ENCODE measurements at places on chromosomes 4 and X. TPM values are rescaled to one million over a fixed set of nuclear protein-coding genes. Genes with fewer than 3 reads are reported as not detected.
A peak's percentile ranks its signal among the peaks of the same experiment; 100 is the strongest.

DNA sequence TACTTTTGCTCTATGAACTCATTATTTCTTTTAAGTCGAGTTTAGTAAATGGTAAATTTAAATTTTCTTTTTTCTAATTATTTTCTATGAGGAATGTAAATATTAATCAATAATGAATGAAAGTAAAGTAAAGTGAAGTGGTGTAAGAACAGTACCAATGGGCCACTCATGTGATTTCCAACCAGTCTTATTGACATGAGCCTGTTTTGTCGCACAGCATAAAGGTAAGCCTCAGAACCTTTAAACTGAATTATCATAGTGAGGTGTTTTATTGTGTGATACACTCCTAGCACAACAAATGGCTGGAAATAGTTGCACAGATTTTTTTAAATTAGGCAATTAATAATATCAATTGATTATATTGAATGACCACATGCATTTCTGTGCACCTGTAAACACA is 1.1 kb downstream of the ADH1C start:
- H3K36me3 ChIP-seq, result no peaks in the 10 kb centered on the region
- H3K27me3 ChIP-seq, result no peaks in the 10 kb centered on the region
- no peak overlapping the region for H3K27ac ChIP-seq
- no peak for DNase-seq
- peaks cover 1% of the 10 kb centered on the region for H3K4me1 ChIP-seq

- no peaks in the 10 kb centered on the region for H3K36me3 ChIP-seq
- no peaks in the 10 kb centered on the region for H3K4me1 ChIP-seq
- no peak overlapping the region for H3K4me3 ChIP-seq
Observed at GRCh38 chr4:80811406-80811805, 219.1 kb upstream of the BMP3 start.

- peaks cover 3% of the 10 kb centered on the region for H3K27me3 ChIP-seq
- no peak overlapping the region for H3K4me3 ChIP-seq
- DNase-seq, result no peak
- peaks cover 17% of the 10 kb centered on the region for H3K4me1 ChIP-seq
- no peak overlapping the region for H3K27ac ChIP-seq
Observed at GRCh38 chr4:40572692-40573310, 56.9 kb downstream of the RBM47 start.

DNA sequence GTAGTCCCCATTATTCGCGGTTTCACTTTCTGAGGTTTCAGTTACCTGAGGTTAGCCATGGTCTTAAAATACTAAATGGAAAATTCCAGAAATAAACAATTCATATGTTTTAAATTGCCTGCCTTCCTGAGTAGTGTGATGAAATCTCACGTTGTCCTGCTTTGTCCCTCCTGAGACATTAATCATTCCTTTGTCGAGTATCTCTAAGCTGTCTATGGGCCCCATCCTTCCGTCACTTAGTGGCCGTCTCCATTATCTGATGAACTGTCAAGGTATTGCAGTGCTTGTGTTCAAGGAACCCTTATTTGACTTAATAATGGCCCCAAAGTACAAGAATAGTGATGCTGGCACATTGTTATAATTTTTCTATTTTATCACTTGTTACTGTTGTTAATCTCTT is 94.8 kb downstream of the ADGRL3 start:
- H3K36me3 ChIP-seq, result no peaks in the 10 kb centered on the region
- H3K27me3 ChIP-seq, result no peaks in the 10 kb centered on the region
- no peak overlapping the region for H3K27ac ChIP-seq
- no peaks in the 10 kb centered on the region for H3K4me1 ChIP-seq
- H3K4me3 ChIP-seq, result no peak overlapping the region
- DNase-seq, result no peak

- no peak overlapping the region for H3K27ac ChIP-seq
- no peaks in the 10 kb centered on the region for H3K27me3 ChIP-seq
- H3K4me1 ChIP-seq, result no peaks in the 10 kb centered on the region
- H3K4me3 ChIP-seq, result no peak overlapping the region
- H3K36me3 ChIP-seq, result no peaks in the 10 kb centered on the region
Observed at GRCh38 chr4:94814237-94814636, 56.5 kb downstream of the BMPR1B start.

GRCh38 chr4:72016011-72016410 is 15.8 kb upstream of the NPFFR2 start:
- no peak overlapping the region for H3K4me3 ChIP-seq
- no peaks in the 10 kb centered on the region for H3K27me3 ChIP-seq
- no peak for DNase-seq
- no peak overlapping the region for H3K27ac ChIP-seq
- H3K4me1 ChIP-seq, result no peaks in the 10 kb centered on the region

DNA sequence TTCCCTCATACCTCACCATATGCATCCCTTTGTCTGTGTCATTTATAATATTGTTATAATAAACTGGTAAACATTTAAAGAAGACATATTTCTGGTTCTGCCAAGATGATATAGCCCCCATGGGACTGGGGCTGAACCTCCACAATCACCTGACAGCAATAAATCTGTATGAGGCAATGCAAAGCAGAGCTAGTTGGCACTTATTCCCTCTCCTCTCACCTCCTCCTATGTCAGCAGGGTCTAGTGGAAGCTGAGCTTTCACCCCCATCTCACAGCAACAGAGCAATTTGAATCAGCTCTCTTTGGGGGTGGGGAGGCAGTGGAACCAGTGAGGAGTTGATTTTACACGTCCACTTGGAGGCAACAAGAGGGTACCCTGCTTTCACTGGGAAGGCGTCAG is 206.9 kb downstream of the AR start:
- DNase-seq, result no peak
- no peaks in the 10 kb centered on the region for H3K4me1 ChIP-seq
- H3K36me3 ChIP-seq, result no peaks in the 10 kb centered on the region
- H3K4me3 ChIP-seq, result no peak overlapping the region
- no peaks in the 10 kb centered on the region for H3K27me3 ChIP-seq

DNA sequence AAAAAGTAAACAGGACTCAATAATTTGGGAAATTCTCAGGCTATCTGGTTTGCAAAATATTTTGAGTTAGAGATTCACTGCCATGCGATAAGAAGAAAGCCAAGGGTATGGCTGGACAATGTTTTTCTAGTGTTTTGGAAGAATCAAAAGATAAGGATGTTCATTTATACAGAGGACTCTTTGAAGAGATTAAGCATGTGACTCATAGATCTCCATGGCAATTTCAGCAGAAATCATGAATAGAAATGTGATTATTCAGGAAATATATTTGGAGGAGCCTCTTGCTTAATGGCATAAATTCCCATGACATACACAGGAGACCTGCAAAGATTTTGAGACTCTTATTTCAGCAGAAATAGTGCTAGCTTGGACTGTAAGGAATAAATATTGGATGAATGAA is 16.7 kb upstream of the FRAS1 start:
- peaks cover 13% of the 10 kb centered on the region for H3K27me3 ChIP-seq
- no peaks in the 10 kb centered on the region for H3K4me1 ChIP-seq
- no peaks in the 10 kb centered on the region for H3K36me3 ChIP-seq

GRCh38 chrX:156004256-156004655 is 6.8 kb downstream of the IL9R start:
- H3K27me3 ChIP-seq, result no peaks in the 10 kb centered on the region
- H3K36me3 ChIP-seq, result peaks cover 32% of the 10 kb centered on the region
- no peak overlapping the region for H3K27ac ChIP-seq
- H3K4me3 ChIP-seq, result no peak overlapping the region
- H3K4me1 ChIP-seq, result peaks cover 56% of the 10 kb centered on the region

DNA sequence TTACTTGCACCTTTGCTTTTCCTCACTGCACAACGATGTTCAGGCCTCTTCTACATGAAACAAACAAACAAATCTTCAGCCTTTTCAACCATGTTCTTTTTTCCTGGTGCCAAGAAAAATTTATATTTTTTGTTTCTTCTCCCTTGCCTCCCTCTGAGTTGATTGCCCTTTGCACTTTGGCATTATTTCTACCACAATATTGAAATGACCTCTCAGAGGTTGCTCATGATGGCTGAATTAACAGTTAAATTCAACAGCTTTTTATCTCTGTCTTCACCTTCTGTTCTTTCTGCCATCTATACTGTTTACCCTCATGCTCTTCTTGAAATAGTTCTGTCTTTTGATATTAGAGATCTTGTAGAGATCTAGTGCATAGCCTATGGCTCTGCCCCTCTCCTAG is 308.9 kb downstream of the ARHGAP24 start:
- H3K36me3 ChIP-seq, result no peaks in the 10 kb centered on the region
- H3K4me1 ChIP-seq, result no peaks in the 10 kb centered on the region
- DNase-seq, result no peak
- H3K4me3 ChIP-seq, result no peak overlapping the region
- no peaks in the 10 kb centered on the region for H3K27me3 ChIP-seq
- no peak overlapping the region for H3K27ac ChIP-seq

- H3K4me1 ChIP-seq, result peaks cover 42% of the 10 kb centered on the region
- H3K27ac ChIP-seq, result peak overlapping the region; percentile 3
- H3K4me3 ChIP-seq, result no peak overlapping the region
- no peaks in the 10 kb centered on the region for H3K27me3 ChIP-seq
Observed at GRCh38 chr4:39706741-39707511, 9.0 kb downstream of the UBE2K start.

DNA sequence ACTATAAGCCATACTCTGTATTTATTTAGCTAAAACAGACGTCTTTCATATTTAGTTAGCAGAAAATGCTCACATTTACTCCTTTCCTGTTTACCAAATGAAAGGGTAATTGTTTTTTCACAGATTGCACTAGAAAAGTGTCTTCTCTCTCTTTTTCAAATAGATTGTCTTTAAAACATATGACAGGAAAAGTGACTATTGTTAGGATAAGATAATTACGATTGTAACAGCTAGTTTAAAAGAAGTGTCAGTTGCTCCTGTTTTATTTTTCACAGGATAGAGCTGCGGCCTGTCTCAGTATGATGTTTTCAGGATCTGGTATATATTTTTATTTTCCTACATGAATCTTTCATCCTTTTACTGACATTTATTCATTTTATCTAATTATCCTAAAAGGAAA is 353.5 kb downstream of the FBXO8 start:
- no peaks in the 10 kb centered on the region for H3K36me3 ChIP-seq
- no peak overlapping the region for H3K4me3 ChIP-seq
- no peak for DNase-seq
- H3K27me3 ChIP-seq, result no peaks in the 10 kb centered on the region
- no peak overlapping the region for H3K27ac ChIP-seq

- no peak overlapping the region for H3K27ac ChIP-seq
- peaks cover 2% of the 10 kb centered on the region for H3K36me3 ChIP-seq
- H3K4me3 ChIP-seq, result no peak overlapping the region
- peaks cover 26% of the 10 kb centered on the region for H3K27me3 ChIP-seq
- no peak for DNase-seq
- peaks cover 16% of the 10 kb centered on the region for H3K4me1 ChIP-seq
Observed at GRCh38 chr4:168881781-168882420, 128.2 kb downstream of the CBR4 start.

DNA sequence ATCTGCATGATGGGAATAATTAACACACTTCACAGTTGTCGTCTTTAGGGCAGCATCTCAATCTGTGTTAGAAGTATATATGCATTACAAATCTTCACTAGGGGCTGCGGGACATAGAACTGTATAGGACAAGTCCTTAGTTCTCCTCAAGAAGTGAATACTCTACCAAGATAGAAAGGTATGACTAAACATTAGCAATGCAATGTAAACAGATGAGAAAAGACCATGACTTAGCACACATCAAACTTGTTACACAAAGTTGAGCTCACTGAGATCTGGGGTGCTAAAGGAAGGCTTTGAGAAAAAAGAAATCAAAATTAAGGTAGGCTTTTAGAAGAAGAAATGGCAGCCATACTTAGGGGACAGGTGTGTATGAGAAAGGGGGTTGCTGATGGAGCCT is 182.1 kb upstream of the MAP3K15 start:
- H3K4me1 ChIP-seq, result peaks cover 30% of the 10 kb centered on the region
- no peak overlapping the region for H3K27ac ChIP-seq
- H3K27me3 ChIP-seq, result no peaks in the 10 kb centered on the region
- DNase-seq, result no peak
- peaks cover 65% of the 10 kb centered on the region for H3K36me3 ChIP-seq

DNA sequence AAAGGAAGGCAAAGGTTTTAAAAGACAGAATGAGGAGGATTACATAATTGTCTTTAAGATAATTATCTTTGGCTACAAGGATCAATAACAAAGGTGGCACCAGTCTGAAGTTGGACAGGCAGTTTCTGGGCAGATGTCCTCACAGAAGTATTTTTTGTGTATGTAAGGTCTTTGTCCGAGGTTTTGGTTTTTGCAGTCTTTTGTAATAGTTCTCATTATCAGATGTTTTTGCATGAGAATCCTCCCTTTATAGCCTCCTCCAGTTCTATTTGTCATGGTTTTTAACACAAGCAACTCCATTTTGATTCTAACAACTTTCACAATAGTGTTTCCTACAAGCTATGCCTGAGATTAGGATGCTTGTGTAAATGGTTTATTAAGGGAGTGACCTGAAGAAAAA is 286.2 kb downstream of the IL1RAPL2 start:
- H3K36me3 ChIP-seq, result no peaks in the 10 kb centered on the region
- no peak overlapping the region for H3K27ac ChIP-seq
- DNase-seq, result no peak
- no peak overlapping the region for H3K4me3 ChIP-seq
- no peaks in the 10 kb centered on the region for H3K4me1 ChIP-seq

GRCh38 chr4:107978716-107979451 is 10.8 kb upstream of the HADH start:
- H3K4me3 ChIP-seq, result no peak overlapping the region
- H3K36me3 ChIP-seq, result peaks cover 4% of the 10 kb centered on the region
- H3K4me1 ChIP-seq, result no peaks in the 10 kb centered on the region
- no peaks in the 10 kb centered on the region for H3K27me3 ChIP-seq
- H3K27ac ChIP-seq, result no peak overlapping the region

DNA sequence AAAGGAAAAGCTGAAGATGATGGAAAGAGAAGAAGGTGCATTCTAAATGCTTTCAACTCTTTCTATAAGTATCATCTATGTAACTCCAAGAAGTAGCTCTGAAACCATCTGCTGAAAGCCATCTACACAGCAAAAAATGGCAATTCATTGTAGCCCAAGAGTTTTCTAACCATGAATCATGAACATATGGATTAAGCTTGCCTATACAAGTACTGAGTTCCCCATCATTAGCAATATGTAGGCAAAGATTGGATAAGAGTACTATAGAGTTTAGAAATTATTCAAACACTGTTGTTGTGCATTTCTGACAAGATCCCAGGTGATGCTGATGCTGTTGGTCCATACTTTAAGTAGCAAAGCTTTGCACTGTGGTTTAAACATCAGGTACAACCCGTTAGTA is 11.2 kb downstream of the DAPP1 start:
- no peak overlapping the region for H3K27ac ChIP-seq
- peaks cover 41% of the 10 kb centered on the region for H3K4me1 ChIP-seq
- no peaks in the 10 kb centered on the region for H3K27me3 ChIP-seq

The ARMCX2 gene
- total RNA-seq, result 2.5 TPM

The ZDHHC15 gene
- total RNA-seq, result 0.03 TPM

The TRPC5OS gene
- not detected for total RNA-seq

The SULT1E1 gene
- not detected for total RNA-seq

The GAGE13 gene
- not detected for total RNA-seq

The CD38 gene
- total RNA-seq, result 128 TPM

The NLGN4X gene
- total RNA-seq, result not detected

The SNCA gene
- 11.6 TPM for total RNA-seq

The UGT2B11 gene
- not detected for total RNA-seq

The SSX2B gene
- not detected for total RNA-seq

The CAPN6 gene
- not detected for total RNA-seq
